ENCODE measurements at places on chromosomes 4 and X. TPM values are rescaled to one million over a fixed set of nuclear protein-coding genes. Genes with fewer than 3 reads are reported as not detected.

The DCAF8L2 gene
- total RNA-seq = under 0.01 TPM

The S100P gene
- not detected for total RNA-seq

The RHOH gene
- not detected for total RNA-seq

The POF1B gene
- not detected for total RNA-seq

The ZCCHC12 gene
- not detected for total RNA-seq

The ARHGAP4 gene
- total RNA-seq = 2.3 TPM

The ETDB gene
- not detected for total RNA-seq

The GATA1 gene
- total RNA-seq = not detected

The ABCB7 gene
- 31.7 TPM for total RNA-seq

The SULT1B1 gene
- total RNA-seq = under 0.01 TPM

The BMP15 gene
- total RNA-seq = not detected

The TRIM75 gene
- total RNA-seq = not detected

The SSX4B gene
- not detected for total RNA-seq

The STK32B gene
- total RNA-seq = 0.50 TPM

The SSX2 gene
- not detected for total RNA-seq

The RIBC1 gene
- 0.99 TPM for total RNA-seq

The IQSEC2 gene
- total RNA-seq = 12.2 TPM

The SLC49A3 gene
- 15.5 TPM for total RNA-seq

The AR gene
- 16.0 TPM for total RNA-seq

The EGFL6 gene
- not detected for total RNA-seq

The MAGEA2 gene
- total RNA-seq = not detected

Measured in smooth muscle cell of trachea (primary cell).